ENCODE measurements at places on chromosomes 1 and 21.

- DNase-seq: no peak
Observed at GRCh38 chr1:214271995-214272731, 8.8 kb upstream of the SMYD2 start.

DNA sequence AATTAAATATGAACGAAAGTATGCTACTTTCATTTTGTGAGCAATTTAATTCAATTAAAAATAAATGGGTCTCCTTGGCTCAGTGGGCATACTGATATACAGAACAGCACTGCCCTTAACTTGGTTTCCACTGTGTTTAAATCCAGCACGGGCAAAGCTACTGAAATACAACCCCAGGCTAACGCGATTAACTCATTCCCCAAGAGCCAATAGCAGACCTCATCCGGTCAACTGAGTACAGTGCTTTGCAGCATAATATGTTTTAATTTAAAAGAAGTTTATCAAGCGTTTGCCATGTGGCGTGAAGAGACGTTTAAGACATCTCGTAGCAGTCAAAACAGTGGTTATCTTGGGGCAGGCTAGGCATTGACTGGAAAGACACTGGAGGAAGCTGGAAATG, 118.6 kb downstream of the PROX1 start:
- no peak for DNase-seq

GRCh38 chr1:6180268-6180706, at the start of gene CHD5:
Gene CHD5, minus strand, starts transcription at chr1:6180321. Its CDS starts 298 bp downstream, at chr1:6180023.
- DNase-seq: peak; percentile 83

DNA sequence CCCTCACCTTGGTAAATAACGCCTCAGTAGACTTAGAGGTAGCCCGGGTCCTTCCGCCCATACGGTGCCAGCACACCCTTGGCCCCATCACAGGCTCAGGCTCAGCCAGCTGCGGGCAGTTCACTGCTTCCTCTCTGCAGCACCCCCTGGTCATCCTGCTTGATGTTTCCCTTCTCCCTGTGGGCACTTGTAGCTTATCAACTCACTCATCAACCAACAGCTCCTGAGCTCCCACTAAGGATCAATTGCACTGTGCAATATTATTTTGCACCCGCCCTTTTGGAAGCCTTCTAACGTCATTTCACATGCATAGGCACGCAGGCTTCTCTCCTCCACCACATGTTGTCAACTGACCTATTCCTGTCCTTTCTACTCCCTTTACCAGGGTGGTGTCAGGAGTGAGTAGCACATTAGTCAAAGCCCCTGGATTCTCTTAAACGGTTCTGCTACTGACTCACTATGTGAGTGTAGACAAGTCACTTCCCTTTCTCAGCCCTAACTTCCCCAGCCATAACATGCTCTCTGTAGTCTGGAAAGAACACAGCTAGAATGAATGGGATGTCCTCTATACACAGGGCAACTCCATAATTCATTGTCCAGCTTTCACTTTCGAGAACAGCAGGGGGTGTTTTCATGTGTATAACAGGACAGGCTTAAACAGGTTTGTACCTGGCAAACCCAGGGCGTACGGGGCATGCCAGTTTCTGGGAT, 47.1 kb upstream of the IRF2BP2 start:
- DNase-seq: no peak

Measured in neural progenitor cell (in vitro differentiated cells).